ENCODE measurements at places on chromosomes 12 and 14.

DNA sequence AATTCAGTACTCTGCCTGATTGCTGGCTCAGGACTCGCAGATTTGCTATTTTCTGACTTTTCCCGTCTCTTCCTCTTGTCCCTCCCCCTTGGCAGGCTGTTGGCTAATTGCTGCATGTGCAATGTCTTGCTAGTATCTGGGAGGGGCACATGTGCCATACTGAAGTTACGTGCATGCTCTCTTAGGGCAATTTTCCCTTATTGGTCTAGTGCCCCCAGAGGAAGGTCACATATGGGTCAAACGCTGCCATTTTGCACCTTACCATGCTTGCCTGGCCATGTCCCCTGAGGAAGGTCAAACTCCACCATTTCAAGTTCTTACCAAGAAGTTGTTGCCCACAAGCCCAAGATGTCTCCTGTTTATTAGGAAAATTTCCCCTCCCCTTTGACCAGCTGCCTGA lies 13.9 kb upstream of the ERC1 start:
- no peak for DNase-seq

GRCh38 chr12:98948343-98948949 lies 303.4 kb downstream of the APAF1 start:
- no peak for DNase-seq

DNA sequence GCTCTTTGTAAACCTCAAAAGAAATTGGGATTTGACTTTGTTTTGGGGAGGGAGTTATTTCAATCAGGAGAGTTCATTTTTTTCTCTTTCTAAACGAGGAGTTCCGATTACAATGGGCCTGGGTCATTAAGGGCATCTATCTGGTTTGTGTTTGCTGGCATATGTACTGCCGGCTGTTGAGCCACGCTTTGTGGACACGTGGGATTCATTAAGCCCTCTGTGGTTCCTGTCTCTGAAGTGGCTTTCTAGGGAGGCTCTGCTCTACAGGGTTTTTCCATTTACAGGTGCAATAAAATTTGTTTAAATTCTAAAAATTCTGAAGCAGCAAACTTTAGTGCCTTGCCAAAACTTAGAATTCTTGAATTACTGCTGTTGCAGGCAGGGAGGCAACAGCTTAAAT lies 57.9 kb downstream of the GNS start:
- DNase-seq, result no peak

GRCh38 chr12:52439845-52440244 lies 5.7 kb upstream of the KRT75 start:
- DNase-seq, result no peak

GRCh38 chr12:53480491-53481442 lies 18.5 kb downstream of the MAP3K12 start:
- DNase-seq, result no peak

DNA sequence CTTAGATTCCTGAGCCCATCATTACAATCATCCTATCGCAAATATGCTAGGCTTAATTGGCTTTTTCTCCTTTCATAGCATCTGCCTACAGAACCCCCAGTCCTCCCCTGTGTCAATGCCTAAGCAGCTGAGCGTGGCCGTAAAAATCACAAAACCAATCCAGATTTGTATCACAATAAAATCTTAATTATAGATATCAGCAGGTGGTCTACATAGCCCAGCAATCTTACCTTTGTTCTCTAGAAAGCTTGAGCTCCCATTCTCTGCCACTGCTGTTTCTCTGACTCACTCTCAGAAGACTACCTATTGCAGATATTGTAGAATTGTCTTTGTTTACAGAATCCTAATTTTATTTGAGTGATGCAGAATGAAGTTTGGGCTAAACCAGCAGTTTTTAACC lies 37.9 kb upstream of the PPM1A start:
- no peak for DNase-seq

DNA sequence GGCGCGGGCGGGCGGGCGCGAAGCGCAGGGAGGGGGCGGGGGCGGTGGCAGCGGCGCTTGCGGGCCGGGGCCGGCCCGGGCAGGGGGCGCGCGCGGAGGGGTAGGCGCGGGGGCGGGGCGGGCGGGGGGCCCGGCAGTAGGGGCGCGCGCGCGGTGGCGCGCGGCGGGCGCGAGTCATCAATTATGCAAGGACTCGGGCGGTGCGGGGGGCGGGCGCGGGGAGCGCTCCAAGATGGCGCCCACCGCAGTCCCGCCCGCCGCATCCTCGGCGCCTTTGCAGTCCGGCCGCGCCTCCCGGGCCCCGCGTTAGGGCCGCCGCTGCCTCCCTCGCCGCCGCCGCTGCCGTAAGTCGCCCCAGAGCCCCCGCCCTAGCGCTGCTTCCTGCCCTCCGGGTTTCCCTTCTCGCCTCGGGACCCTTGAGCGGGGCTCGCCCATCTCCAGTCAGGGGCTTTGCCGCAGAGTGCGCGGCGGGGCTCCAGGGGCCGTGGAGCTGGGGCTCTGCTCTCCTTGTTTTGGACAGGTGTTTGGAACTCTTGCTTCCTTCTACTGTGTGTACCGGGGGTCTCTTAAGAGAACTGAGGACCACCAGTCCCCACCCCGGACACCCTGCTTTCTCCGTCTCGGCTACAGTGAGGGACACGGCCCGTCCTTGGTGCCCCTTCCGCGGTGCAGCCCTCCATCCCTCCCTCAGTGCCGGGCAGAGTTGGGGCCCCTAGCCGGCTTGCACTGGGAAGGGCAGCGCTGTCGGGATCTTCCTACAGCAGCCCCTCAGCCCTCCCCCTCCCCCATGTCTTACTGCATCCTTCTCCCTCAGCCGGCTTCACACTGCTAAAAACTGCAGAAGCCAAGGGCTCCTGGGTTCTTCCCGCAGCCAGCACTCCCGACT lies at the start of gene SCN8A:
Gene SCN8A, plus strand, starts transcription at position 218 of the 886 bp plus-strand sequence. CDS start 71,585 bp downstream, outside the sequence.
- no peak for DNase-seq

GRCh38 chr14:62592877-62593276 lies 452.4 kb downstream of the KCNH5 start:
- no peak for DNase-seq

GRCh38 chr12:115209230-115209629 lies 525.3 kb upstream of the TBX3 start:
- no peak for DNase-seq

DNA sequence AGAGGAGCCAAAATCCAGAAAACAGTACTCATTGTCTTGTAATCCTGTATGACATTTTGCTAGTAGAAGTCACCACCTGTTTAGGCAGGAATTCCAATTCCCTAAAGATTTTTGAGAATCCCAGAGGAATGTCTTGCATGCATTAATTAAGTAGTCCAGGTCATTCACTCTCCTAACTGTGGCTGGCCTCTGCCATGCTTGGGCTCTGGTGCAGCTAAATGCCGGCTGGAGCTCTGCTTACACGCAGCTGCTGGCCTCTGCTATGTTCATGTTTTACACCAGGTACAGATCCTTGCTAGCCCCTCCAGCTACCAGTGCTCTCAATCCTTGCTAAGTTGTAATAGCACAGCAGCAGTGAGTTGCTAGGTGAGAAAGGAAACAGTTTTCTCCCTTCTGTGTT lies 16.3 kb upstream of the HIF1A start:
- DNase-seq, result no peak
